ENCODE measurements at places on chromosomes 3 and 15.

DNA sequence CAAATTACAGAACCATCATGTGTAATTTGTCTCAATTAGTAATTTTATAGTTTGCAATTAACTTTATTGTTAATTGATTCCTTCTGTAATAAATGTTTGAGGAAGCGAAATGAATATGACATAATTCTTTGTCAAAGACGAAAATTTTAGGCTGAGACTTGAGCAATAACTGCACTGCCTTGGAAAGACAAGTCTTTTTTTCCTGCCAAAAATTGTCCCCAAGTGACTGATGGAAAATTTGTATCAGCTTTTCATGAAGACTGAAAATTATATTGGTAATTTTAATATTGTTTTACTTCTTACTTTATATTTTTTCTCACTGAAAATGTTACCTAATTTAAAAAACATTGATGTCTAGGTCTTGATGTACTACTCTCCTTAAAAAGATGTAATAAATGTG is 622.6 kb downstream of the NLGN1 start:
- DNase-seq: no peak

DNA sequence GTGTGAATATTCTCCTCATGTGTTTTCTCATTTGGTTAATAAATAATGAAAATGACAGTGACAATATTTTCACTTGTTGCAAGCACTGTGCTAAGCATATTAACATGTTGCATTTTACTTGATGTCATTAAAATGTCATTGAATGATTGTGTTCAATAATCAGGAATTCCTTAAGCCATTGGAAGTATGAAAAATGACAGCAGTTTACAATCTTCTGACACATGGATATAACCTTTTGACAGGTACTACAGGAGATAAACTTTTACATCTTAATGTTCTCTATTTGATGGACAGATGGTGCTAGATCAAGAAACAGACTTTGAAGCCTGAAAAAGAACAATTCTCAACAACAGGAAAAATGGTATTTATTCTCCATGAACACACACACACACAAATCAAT is 1138.3 kb downstream of the ROBO2 start:
- no peak for DNase-seq

GRCh38 chr3:174111776-174112175 is 714.2 kb downstream of the NLGN1 start:
- DNase-seq: no peak

- DNase-seq: no peak
Observed at GRCh38 chr3:120368172-120368571, 19.0 kb upstream of the LRRC58 start.

GRCh38 chr15:59678620-59679019 is 10.5 kb downstream of the BNIP2 start:
- DNase-seq: no peak

DNA sequence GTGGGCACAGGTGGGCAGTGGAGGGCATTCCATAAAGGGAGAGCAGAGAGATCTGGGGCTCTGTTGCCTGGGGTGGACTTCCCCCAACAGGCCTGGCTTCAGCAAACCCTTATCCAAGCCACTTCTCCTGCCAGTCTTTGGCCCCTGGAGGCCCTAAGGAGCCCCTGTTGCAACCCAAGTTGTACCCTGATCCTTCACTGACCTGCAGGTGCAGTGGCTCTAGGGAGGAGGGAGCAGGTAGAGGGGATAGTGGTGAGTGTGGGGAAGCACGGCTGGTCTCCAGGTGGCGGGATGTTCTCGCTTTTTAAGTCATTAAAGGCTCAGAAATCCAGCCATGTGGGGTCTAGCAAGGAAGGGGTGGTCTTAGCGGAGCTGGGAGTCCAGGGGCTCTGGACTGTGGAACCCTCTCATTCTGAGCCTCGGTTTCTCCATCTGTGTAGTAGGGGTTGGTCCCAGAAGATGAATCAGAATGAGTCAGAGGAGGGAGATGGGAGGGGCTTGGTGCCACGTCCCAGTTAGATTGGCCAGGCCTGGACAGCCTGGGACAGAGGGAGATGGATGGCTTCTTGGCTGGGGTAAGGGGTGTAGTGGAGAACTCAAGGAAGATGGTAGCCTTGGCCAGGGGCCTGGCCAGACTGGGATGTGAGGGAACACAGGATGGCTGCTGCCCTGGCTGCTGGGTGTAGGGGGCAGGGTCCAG is 2.6 kb downstream of the ZBTB47 start:
- DNase-seq: no peak

DNA sequence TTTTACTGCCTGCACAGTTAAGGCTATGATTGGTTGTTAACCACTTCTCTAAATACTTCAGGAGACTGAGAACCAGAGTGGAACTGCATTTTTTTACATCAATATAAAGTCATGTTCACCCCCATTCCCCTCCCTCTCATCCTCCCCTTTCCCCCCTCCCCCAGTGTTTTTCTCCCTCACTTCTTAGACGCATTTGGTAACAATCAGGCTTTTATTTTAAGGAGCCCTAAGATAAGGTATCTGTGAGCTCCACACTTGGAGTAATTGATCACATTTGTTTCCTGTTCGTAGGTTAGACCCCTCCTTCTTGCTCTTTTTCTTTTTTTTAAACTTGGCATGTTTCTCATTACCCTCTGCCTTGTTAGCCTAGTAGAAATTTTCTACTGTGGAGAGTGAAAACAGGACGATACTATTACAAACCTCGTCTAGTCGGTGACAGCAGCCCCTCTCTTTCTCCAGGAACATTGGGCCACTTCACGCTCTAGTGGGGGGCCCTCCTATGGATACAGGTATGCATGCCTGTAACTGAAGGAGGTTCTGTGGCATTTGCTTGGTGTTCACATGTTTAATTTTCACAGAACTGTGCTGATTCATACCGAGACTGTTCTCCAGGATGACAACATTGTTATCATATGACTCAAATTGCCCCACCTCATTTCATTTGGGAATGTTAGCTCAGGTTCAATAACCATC is 314.4 kb downstream of the MECOM start:
- DNase-seq: no peak

DNA sequence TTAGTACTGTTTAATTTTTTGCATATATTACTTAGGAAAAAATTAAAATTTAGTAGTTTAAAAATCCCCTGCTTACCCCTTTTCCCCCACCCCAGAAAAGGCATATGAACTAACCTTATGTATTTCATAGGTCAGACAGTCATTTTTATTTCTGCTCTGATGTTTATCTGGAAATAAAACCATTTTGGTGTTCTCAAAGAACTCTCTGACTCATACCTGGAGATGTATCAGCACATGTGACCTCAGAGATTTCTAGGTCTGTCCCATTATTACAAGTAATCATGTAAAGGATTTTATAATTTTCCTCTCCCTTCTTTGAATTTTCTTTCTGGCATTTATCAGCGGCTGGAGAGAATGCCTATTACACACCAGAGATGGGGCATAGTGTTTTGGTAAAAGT is 14.1 kb upstream of the CCR8 start:
- DNase-seq: no peak

- peak; percentile 6 for DNase-seq
Observed at GRCh38 chr3:160027541-160028195, 39.0 kb downstream of the IL12A start.

GRCh38 chr15:35000511-35000910 is 12.4 kb upstream of the ZNF770 start:
- no peak for DNase-seq

GRCh38 chr15:40953713-40954074 is 423 bp downstream of the CHAC1 start:
- no peak for DNase-seq

DNA sequence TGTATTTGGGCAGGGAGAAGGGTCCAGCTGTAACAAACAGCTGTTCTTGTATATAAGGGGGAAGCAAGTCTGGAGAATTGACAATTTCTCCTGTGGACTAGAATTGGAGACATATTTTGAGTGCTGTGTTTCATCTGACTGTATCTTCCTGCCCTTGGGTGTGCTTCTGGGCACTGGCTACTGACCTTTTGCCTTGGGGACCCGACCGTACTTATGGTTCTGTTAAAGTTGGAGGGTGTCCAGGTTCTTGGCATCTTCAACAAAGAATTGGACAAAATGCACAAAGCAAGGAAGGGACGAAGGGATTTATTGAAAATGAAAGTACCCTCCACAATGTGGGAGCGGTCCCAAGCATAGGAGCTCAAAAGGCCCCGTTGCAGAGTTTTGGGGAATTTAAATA is 31.0 kb downstream of the MAP2K1 start:
- DNase-seq: no peak

DNA sequence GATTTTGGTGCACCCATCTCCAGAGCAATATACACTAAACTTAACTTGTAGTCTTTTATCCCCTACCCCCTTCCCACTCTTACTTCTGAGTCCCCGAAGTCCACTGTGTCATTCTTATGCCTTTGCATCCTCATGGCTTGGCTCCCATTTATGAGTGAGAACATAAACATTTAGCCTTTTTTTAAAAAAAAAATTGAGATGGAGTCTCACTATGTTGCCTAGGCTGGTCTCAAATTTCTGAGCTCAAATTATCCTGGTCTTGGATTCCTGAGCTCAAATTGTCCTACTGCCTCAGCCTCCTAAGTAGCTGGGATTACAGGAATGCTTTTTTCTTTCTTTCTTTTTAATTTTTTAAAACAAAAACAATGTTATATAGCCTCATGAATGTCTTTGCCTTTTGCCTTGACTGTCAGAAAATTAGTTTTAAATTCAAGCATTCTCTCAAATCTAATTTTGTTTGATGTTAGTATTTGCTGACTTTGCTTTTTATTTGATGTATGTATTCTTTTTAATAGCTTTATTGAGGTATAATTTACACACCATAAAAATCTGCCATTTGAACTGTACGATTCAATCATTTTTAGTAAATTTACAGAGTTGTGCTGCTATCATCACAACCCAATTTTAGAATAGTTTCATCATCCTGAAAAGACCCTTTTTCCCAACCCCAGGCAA is 46.9 kb downstream of the NFKBIZ start:
- no peak for DNase-seq

DNA sequence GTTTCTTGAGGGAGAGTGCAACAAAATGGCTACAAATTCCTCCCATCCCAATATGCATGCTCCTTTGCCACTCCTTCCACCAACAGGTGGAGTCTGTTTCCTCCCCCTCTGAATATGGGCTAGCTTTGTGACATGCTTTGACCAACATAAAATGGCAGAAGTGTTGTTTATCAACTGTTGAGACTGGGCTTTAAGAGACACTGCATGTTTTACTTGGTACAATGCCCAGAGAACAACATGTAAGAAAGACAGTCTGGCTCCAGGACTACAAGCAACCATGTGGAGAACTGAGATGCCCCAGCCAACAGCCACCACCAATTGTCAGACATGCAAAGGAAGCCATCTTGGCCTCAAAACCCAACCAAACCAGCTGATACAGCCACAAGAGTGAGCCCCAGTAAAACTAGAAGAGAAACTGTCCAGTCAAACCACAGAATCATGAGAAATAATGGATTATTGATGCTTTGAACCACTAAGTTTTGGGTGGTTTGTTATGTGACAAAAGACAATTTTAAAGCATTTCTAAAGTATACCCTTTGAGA is 40.5 kb downstream of the NUDT16 start:
- DNase-seq: no peak

DNA sequence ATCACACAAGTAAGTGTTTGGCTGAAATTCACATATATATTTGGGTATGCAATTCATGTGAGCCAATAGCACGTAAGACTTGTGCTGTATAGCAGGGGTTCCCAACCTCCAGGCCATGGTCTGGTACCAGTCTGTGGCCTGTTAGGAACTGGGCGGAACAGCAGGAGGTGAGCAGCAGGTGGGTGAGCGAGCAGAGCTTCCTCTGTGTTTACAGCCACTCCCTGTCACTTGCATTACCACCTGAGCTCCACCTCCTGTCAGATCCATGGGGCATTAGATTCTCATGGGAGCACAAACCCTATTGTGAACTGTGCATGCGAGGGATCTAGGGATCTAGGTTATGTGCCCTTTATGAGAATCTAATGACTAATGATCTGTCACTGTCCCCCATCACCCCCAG is 59.7 kb downstream of the MAP3K13 start:
- no peak for DNase-seq

DNA sequence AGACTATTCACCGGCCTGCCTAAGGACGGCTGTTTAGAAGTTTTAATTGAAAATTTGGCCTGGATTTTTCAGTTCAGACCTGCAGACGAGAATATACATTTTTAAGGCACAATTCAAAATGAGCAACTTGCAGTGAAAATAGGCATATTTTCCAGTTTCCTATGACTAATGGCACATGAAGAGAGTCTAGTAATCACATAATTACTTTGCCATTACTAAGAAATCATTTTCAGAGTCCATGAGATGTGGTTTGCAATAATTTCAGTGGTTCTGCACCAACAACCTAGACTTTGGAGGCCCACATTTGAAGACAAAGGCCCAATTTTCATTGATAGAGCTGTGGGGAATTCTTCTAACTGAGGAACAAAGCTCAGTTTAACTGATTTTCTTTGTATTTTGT is 205.3 kb downstream of the SOX2 start:
- no peak for DNase-seq

DNA sequence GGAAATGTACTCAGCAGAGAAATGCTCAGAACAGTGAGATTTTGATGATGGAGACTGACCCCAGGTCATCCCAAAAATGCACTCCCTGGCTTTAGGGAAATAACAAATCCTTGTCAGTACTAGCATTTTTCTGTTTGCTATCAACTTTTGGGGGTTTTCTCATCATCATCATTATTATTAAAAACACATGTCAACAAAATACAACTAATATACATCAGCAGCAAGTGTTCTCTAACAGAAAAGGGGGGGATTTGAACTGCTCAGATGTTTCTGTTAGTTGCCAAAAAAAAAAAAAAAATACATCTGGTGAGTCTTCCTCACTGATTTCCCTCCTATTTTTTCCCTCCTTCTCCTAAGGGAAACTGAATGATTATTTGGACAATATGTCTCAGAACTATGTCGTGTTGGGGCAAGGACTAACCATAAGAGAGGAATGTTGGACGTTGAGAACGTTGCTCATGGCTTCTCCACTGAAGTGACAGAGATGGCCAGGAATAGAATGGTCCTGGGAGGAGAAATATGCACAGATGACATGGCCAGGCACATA is 230.0 kb upstream of the MCTP2 start:
- DNase-seq: no peak

DNA sequence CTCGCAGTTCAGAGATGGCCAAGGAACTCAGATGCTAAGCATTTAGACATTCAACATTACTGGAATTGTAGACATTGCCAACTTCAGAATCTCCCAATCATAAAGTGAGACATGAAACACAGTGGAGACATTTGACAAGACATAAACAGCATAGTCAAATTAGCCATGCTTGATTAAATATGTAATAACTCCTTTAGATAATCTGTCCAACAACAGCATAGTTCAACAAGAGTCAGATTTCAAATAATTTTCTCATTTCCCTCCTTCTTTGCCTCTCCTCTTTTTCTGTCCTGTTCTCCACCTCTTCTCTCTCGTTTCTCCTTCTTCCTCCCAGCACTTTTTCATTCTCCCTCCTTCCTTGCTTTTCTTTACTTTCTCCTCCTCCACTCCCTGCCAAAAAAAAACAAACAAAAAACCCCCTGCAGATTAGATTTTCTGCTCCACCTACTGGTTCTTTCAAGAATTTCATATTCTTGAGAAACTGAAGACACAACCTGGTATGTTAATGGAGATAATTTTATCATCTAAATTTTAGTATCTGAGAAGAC is 20.2 kb downstream of the CPOX start:
- DNase-seq: no peak

GRCh38 chr15:36632226-36632625 is 52.8 kb downstream of the CDIN1 start:
- no peak for DNase-seq

GRCh38 chr3:142987080-142987700 is 14.2 kb upstream of the U2SURP start:
- DNase-seq: no peak

GRCh38 chr3:190481779-190482178 is 32.1 kb upstream of the TMEM207 start:
- DNase-seq: no peak

GRCh38 chr3:23836536-23837230 is 30.9 kb downstream of the UBE2E1 start:
- DNase-seq: no peak
